NB4 (cell line): ENCODE measurements at places on chromosomes 1 and 21.
A peak's percentile ranks its signal among the peaks of the same experiment; 100 is the strongest.

- no peak for DNase-seq
Observed at GRCh38 chr1:54695764-54696163, 19.9 kb upstream of the TTC4 start.

DNA sequence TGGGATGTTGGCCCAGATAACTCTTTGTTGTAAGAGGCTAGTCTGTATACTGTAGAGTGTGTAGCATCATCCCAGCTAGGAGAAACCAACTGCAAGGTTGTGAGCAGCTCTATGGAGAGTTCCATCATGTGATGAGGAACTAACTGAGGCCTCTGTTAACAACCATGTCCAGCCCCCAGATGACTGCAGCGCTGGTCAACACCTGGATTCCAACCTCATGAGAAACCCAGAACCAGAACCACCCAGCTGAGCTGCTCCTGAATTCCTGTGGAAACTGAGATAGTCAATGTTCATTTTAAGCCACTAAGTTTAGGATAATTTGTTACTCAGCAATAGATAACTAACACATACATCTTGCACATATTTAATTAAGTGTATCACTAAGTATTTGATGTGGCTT is 41.6 kb upstream of the SLC2A1 start:
- no peak for DNase-seq

DNA sequence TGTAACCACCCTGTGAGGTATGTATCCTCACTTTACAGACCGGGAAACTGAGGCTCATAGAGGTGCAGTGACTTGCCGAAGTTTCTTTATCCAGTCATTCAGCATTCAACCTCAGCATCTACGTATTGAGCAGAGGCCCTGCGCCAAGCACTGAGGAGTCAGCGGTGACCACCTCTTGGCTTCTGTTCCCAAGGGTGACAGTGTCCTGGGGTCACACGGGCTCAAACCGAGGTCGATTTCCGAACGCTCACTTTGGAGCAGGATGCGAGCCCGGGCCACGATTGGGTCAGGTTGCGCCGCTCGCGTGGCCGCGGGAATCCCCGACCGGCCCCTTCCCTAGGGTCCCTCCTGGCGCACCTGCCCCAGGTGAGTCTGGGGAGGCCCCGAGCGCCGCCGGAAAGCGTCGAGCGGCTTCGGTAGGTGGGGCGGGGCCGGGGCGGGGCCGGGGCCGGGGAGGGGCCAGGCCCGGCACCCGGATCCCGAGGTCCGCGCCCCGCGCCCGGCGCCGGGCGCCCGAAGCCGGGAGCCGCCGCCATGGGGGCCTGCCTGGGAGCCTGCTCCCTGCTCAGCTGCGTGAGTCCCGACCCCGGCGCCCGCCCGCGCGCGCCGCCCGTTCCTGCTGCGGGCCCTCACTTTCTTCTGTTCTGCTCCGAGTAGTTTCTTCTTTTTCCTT is at the start of gene SERINC2:
SERINC2 (plus strand) TSS at position 482 of the 673 bp plus-strand sequence; CDS start at position 535, 53 bp downstream.
- DNase-seq, result peak; percentile 34

DNA sequence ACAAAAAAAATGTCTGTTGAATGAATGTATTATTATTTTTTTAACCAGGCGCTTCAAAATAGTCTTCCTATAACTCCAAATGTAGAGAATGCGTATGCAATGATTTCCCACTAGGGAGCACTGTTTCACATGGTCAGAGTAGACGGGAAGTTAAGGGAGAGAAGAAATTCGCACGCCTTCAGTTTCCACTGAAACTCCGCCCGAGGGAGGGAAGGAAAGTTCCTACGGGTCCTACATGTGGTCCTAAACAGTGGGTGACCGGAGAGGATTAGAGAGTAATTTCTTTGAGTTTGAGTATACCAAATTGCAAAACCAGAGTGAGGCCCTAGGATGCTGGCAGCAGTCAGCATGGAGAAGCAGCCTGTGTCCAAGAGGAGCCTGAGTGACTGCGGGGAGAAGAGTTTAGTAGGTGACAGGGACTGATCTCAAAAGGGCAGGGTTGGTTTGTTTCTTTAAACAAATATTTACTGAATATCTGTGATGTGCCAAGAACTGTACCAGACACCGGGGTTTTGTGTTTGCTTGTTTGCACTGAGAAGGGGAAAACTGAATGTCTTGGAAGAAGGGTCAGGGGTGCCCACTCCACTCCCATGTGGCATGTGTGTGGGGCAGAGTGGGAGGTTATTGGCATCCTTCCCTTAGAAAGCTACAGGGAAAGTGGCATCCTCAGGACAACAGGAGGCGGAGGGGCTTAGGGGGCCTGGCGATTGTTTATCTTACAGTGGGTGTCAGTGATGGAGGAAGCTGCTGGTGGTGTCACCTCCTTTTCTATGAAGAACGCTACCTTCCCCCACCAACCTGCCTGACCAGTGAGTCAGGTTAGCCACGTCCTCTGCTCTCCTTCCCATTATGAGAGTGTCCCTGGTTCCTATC is 22.8 kb downstream of the RNU5D-1 start:
- DNase-seq, result peak; percentile 49

DNA sequence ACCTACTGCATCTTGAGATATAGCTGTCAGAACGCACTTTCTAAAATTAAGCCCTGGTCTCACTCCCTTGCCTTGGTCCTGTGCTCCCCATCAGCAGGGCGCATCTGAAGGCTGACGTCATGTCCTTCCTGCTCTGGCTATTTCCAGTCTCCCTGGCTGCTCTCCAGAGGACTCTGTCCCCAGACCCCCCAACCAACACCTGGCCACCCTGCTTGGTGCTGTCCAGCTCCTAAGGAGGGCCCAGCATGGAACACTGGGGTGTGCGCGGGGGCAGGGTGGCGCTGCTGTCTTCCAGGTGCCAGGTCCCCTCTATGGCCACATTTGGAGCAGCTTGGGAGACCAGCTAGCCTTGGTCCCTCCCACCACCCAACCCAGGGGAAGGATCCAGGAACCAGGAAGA is 8.3 kb downstream of the TNNT2 start:
- DNase-seq, result no peak

DNA sequence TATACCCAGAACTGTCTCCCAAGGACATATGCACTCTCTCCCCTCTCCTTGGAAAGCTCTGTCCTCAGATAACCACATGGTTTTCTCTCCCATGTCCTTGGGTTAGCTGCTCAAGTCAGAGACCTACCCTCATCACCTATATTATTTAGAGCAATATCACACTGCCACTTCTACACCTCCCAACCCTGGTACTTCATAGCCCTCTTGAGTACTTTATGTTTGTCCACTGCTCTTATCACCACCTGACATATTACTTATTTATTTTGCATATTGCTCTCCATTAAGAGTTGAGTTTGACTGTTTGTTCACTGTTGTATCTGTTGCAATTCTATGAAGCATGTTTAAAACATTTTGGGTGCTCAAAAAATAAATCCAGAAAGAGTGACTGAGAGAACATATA is 126.3 kb upstream of the ATP1B1 start:
- DNase-seq, result no peak

DNA sequence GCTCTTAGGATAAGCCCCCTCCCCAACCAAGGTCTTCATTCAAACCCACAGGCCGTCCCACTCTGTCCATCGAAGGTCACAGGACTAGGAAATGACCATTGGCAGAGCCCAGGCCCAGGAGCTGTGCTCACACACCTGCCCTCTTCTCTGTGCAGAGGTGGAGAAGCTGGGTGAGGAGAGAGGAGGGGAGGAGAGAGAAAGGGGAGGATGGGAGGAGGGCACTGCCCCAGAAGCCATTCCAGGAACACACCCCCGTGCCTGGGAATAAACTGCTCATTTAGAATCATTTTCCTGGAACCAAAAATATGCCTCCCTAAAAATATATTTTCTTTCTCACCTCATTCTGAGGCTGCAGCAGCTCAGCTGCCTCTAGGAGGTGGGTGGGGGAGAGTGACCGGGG is 6.4 kb upstream of the SDC3 start:
- no peak for DNase-seq

GRCh38 chr1:5967351-5968160 is 24.7 kb downstream of the NPHP4 start:
- no peak for DNase-seq

- peak; percentile 91 for DNase-seq
Observed at GRCh38 chr21:42187976-42188653, 30.8 kb upstream of the ABCG1 start.

GRCh38 chr1:214248311-214249085 is 32.5 kb upstream of the SMYD2 start:
- no peak for DNase-seq

DNA sequence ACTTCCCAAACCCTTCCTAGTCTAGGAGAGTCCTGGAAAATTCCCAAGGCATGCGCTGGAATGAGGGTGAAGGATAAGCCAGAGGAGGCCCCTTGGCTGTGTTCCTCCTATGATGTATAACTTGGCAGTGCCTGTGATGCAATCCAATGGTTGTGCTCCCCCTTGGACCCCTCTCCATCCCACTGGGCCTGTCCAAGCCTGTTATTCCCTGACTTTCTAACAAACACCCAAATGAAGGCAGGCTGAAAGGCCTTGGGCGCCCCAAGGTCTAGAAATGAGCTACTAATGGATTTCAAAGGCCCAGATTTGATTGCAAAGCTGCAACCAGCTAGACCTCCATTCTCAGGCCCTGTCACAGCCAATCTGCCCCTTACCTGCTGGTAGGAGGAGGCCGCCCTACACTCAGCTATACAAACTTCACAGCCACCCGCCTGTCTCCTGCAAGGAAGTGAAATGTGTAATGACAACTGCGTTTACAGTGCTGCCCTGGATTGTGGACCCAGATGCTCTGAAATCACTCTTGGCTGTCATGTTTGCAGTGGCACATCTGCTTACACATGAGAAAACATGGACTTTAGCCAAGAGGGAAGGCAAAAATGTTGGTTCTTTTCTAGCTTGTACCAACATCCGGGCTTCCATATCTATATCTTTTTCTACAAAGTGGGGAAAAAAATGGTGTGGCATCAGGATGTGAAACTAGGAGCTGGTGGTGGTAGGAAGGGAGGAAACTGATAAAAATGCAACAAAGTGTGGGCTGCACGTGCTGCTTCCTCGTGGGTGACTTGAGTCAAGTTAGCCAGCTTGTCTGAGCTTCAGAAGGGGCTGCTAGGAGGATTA is 130.4 kb downstream of the TRABD2B start:
- no peak for DNase-seq

DNA sequence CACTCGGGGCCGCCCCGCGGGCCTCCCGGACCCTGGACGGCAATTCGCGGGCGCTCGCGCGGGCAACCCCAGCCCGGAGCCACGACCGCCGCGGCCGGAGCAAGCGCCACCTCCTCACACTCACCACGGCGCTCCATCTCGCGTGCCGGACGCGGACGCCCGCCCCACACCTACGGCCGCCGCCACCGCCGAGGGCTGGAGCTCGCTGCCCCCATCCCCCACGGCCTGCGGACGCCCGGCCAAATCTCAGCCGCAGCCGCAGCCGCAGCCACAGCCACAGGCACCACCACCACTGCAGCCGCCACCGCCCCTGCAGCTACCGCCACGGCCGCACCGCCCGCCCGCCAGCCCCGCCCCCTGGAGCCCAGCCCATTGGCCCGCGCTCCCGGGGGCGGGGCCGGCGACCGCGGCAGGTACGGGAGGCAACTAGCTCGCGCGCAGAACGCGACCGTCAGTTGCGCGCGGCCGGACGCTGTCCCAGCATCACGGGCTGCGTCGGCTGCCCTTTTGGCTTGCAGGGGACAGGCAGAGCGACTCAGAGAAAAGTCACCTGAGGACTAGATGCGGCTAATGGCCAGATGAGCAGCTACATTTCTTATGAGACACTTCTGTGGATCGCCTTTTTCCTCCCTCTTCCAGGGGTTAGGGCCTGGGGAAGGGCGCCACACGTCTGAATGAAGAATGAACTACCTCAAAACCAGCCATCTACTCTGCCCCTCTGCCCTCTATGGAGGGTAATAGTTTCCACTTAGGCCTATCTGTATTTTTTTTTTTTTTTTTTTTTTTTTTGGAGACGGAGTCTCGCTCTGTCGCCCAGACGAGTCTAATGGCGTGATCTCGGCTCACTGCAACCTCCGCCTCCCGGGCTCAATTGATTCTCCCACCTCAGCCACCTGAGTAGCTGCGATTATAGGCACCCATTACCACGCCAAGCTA is at the start of gene ARHGAP29:
ARHGAP29 (minus strand) TSS at position 294 of the 936 bp plus-strand sequence. CDS start 5,973 bp downstream, outside the sequence.
- DNase-seq, result no peak

DNA sequence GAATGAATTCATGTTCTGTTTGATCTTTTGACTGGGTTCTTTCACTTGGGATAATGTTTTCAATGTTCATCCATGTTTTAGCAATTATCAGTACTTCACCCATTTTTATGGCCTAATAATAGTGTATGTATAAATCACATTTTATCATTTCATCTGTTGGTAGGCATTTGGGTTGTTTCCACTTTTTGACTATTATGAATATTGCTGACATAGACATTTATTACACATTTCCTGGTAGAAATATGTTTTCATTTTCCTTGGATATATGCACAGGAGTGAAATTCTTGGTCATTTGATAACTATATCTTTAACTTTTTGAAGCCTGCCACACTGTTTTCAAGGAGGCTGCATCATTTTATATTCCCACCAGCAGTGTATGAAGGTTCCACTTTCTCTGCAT is 79.8 kb downstream of the AXDND1 start:
- DNase-seq, result no peak

- DNase-seq, result no peak
Observed at GRCh38 chr1:54795356-54795665, 5.8 kb downstream of the TTC22 start.

GRCh38 chr21:38814126-38815059 is 8.7 kb downstream of the ETS2 start:
- no peak for DNase-seq

GRCh38 chr1:9388335-9389180 is 95.9 kb downstream of the SPSB1 start:
- DNase-seq, result peak; percentile 74

DNA sequence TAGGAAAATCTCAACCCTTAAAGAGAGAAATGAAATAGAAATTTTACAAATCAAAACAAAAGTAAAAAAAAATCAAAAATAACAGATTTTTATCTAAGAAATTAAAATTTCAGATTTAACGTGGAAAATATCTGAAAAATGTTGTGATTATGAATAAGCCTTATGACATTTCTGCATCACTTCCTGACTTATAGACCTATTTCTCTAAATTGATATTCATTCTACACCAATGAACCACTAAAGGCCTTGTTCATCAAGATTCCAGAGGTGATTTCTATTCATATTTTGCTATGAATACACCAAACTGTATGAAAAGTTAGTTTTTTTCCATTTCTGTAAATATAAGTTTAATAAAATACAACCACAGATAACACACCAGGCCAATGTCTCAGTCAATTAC is 261.5 kb downstream of the SMYD3 start:
- DNase-seq, result no peak

- DNase-seq, result no peak
Observed at GRCh38 chr1:211333906-211334305, 7.3 kb downstream of the TRAF5 start.

GRCh38 chr21:38853421-38853919 is 47.7 kb downstream of the ETS2 start:
- peak; percentile 88 for DNase-seq

GRCh38 chr21:36567216-36567885 is 87.4 kb upstream of the CLDN14 start:
- DNase-seq, result no peak
